ENCODE measurements at places on chromosomes 11 and 22. TPM values are rescaled to one million over a fixed set of nuclear protein-coding genes. Genes with fewer than 3 reads are reported as not detected.

The NAALAD2 gene
- total RNA-seq, result 5.5 TPM

The NCAM1 gene
- total RNA-seq, result 27.3 TPM

The LSP1 gene
- total RNA-seq, result not detected

The CD3D gene
- total RNA-seq, result not detected

The TPP1 gene
- total RNA-seq, result 59.9 TPM

- peaks cover 4% of the 10 kb centered on the region for H3K36me3 ChIP-seq
- no peak for DNase-seq
- no peak overlapping the region for H3K4me3 ChIP-seq
- peaks cover 11% of the 10 kb centered on the region for H3K4me1 ChIP-seq
These were observed 164.5 kb downstream of the CRYBB2 start for GRCh38 chr22:25383892-25384291.

DNA sequence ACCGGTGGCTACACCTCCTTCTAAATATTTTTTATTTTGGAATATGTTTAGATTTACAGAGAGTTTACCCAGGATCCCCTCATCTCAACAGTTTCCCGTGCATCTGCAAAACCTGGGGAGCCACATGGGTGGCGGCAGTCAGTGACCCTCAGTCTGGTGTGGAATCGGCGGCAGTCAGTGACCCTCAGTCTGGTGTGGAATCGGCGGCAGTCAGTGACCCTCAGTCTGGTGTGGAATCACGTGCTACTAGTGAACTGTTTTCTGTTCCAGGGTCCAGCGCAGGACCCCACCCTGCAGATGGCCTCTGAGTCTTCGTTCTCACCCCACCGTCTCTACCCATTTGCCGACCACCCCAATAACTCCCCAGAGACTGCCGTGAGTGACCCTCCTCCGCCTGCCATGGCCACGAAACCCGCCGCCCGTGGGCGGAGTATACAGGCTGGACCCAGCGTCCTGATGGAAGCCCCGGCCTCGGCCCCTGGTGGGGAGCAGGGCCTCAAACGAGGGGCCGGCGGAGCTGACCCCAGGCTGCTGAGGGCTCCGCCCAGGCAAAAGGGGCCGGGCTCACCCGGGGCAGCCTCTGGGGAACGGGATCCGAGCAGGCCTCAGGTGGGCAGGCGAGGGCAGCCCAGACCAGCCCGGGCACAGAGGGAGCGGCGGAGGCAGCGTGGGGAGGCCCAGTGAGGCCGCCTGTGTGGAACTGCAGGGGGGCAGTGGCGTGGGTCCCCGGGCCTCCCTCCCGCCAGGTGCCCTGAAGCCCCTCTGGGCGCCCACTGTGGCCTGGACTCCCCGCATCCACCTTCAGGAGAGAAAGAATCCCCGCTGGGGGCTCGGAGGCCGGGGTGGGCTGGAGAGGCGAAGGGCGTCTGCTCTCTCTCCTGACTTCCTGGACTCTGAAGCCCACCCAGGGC, 2.5 kb downstream of the IL17REL start:
- H3K4me3 ChIP-seq, result no peak overlapping the region
- H3K36me3 ChIP-seq, result no peaks in the 10 kb centered on the region
- peaks cover 27% of the 10 kb centered on the region for H3K27me3 ChIP-seq
- DNase-seq, result no peak
- no peak overlapping the region for H3K27ac ChIP-seq

GRCh38 chr11:30451626-30452025, 128.7 kb downstream of the ARL14EP start:
- no peaks in the 10 kb centered on the region for H3K27me3 ChIP-seq
- DNase-seq, result no peak
- peaks cover 32% of the 10 kb centered on the region for H3K4me1 ChIP-seq
- H3K27ac ChIP-seq, result no peak overlapping the region

DNA sequence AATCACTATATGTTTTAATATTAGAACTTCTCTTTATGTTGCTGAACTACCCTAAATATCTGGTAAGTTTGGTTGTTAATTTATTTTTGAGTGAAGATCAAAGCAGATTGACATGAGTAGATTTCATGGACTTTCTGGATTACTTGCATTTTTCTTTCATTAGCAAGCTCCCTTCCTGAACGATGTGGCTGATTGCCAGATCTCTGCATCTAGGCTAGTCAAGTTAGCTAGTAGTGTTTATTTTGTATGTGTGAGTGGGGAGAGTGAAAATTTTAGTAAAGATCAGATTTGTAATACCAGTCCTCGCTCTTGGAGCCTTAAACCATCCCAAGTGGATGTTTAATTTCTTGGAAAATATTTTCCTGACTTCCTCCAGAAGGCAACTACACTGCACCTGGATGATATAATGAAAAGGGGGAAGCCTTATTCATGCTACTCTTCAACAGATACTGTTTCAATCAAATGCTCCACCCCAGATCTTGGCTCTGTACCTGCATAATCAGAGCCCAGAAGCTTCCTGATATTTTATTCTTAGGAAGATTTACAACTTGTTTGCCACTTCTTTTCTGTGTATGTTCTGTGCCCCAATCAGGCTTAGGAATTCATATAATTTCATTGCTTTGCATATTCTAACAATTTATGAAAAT, 143.2 kb upstream of the GRIA4 start:
- DNase-seq, result no peak
- H3K27me3 ChIP-seq, result no peaks in the 10 kb centered on the region
- H3K36me3 ChIP-seq, result no peaks in the 10 kb centered on the region
- no peak overlapping the region for H3K27ac ChIP-seq
- no peaks in the 10 kb centered on the region for H3K4me1 ChIP-seq

DNA sequence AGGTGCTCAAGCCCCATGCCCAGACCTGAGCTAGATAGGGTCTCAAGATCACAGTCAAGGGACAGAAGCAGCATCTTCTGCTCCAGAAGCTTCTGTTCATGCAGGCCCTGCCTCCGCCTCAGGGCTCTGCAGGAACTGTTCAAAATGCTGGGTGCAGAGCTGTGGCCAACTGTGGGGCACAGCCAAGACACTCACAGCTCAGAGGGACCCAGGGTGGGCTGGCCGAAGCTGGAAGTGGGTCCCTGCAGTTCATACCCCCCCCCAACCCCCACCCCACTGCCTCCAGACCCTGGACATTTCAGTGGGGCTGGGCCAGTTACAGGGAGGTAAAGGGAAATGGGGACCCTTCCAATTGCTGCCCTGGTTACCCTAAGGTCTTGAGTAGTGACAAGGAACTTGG, 129.0 kb downstream of the CRYBB2 start:
- H3K4me1 ChIP-seq, result no peaks in the 10 kb centered on the region
- H3K4me3 ChIP-seq, result no peak overlapping the region
- peaks cover 40% of the 10 kb centered on the region for H3K36me3 ChIP-seq
- H3K27me3 ChIP-seq, result no peaks in the 10 kb centered on the region
- no peak for DNase-seq

DNA sequence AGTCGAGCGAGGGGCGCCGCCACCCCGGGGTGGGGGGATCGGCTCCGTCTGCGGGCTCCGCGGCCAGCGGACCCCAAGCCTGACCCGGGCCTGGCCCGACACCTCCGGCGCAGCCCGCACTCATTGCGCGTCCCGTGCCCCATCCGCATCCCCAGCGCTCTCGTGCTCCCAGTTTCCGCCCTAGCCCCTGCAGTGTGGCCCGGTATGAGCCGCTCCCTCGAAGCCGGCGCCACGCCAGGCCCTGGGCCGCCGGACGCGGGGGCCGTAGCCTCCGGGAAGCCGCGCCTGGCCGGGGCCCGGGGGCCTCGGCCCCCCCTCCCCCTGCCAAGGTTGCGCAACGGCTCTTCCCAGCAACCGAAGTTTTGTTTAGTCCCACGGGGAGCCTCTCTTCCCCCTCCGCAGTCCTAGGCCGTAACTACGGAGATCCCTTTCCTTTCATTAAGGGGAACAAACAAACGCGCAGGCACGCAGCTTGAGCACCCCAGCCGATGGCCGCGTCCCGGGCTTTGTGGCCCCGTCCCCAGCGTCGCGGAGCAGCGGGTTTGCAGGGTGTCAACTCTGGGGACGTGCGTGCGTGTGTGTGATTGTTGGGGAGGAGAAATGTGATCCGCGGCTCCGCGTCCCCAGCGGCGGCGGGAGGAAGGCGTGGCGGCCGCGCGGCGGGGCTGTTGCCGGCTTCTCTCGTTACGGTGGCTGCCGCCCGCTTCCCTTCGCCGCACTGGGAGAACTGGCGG, 883 bp downstream of the HIPK3 start:
- H3K4me1 ChIP-seq, result peaks cover 29% of the 10 kb centered on the region
- H3K27ac ChIP-seq, result peak overlapping the region; percentile 99
- no peaks in the 10 kb centered on the region for H3K36me3 ChIP-seq
- peak overlapping the region; percentile 98 for H3K4me3 ChIP-seq

DNA sequence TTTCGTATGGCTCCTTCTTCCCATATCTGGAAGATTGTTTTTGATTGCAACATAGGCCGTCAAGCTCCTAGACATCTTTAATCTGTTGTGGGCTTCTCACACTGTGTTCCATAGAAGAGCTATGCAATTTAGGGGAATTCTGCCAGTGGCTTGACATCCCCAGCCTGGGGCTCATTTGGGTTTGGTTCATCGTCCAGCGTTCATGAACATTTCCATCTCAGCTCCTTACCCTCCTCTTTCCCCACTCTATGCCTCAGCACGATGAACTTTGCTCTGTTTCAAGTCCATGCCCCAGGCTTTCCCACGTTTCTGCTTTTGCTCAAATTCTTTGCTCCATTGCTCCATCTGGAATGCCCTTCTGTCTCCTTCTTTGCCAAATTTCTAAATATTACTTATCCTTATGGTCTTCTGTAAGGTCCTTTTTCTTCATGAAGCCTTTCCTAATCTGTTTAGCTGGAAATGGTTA, 26.1 kb upstream of the CLMP start:
- H3K27ac ChIP-seq, result no peak overlapping the region
- H3K4me1 ChIP-seq, result peaks cover 22% of the 10 kb centered on the region
- peaks cover 6% of the 10 kb centered on the region for H3K27me3 ChIP-seq
- no peaks in the 10 kb centered on the region for H3K36me3 ChIP-seq
- DNase-seq, result no peak
- no peak overlapping the region for H3K4me3 ChIP-seq

- no peak overlapping the region for H3K4me3 ChIP-seq
- H3K36me3 ChIP-seq, result peaks cover 2% of the 10 kb centered on the region
- no peak overlapping the region for H3K27ac ChIP-seq
- no peak for DNase-seq
- H3K27me3 ChIP-seq, result peaks cover 4% of the 10 kb centered on the region
These were observed 17.7 kb upstream of the TALDO1 start for GRCh38 chr11:729492-730074.

GRCh38 chr11:121567995-121568394, 115.2 kb upstream of the SORL1-AS1 start:
- no peak overlapping the region for H3K4me3 ChIP-seq
- H3K36me3 ChIP-seq, result peaks cover 16% of the 10 kb centered on the region
- DNase-seq, result no peak
- H3K27ac ChIP-seq, result no peak overlapping the region
- peaks cover 8% of the 10 kb centered on the region for H3K4me1 ChIP-seq

DNA sequence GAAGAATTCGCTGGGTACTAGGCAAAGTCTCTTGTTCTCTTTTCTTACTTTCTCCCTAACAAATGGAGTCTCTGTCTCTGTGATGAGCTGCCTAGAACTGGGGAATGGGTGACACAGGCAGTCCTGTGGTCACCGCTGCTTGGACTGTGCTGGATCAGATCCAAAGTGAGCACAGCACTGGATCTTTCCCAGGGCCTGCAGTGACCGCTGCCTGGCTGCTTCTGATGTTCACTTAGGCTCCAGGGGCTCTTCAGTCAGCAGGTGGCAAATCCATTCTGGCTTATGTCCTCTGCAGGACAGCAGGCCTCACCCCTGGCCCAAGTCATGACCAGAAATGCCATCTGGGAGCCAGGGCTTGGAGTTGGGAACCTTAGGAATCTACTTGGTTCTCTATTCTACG, 61.5 kb downstream of the EXT2 start:
- DNase-seq, result no peak
- H3K36me3 ChIP-seq, result peaks cover 27% of the 10 kb centered on the region
- H3K4me1 ChIP-seq, result peaks cover 5% of the 10 kb centered on the region
- no peak overlapping the region for H3K27ac ChIP-seq
- no peak overlapping the region for H3K4me3 ChIP-seq

DNA sequence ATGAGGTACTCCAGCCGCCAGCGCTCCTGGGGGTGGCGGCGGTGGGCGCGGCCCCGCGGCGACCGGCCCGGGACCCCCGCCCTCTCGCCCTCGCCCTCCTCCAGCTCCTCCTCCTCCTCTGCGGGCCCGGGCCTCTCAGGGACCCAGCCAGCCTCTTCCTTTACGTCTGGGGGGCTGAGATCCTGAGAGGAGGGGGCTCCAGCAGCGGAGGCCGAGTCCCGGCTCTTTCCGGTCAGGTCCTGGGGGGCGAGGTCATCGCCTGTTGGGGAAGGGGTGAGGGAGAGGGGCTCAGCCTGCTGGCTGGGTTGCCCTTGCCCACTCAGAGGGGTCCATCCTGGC, 4.3 kb downstream of the ZFTA start:
- H3K4me3 ChIP-seq, result no peak overlapping the region
- no peak for DNase-seq
- peaks cover 6% of the 10 kb centered on the region for H3K27me3 ChIP-seq
- H3K4me1 ChIP-seq, result peaks cover 21% of the 10 kb centered on the region
- H3K36me3 ChIP-seq, result peaks cover 14% of the 10 kb centered on the region
- H3K27ac ChIP-seq, result no peak overlapping the region
